ENCODE measurements at places on chromosomes 11 and 22.

GRCh38 chr11:1201395-1202153 lies 21.3 kb upstream of the MUC5B start:
- no peak for DNase-seq

- DNase-seq: no peak
These were observed 40.5 kb downstream of the ARHGAP1 start for GRCh38 chr11:46659908-46660307.

- DNase-seq: no peak
These were observed 632.6 kb upstream of the KIRREL3 start for GRCh38 chr11:127632976-127633680.

- no peak for DNase-seq
These were observed 68.4 kb downstream of the TCF20 start for GRCh38 chr22:42202048-42202447.

DNA sequence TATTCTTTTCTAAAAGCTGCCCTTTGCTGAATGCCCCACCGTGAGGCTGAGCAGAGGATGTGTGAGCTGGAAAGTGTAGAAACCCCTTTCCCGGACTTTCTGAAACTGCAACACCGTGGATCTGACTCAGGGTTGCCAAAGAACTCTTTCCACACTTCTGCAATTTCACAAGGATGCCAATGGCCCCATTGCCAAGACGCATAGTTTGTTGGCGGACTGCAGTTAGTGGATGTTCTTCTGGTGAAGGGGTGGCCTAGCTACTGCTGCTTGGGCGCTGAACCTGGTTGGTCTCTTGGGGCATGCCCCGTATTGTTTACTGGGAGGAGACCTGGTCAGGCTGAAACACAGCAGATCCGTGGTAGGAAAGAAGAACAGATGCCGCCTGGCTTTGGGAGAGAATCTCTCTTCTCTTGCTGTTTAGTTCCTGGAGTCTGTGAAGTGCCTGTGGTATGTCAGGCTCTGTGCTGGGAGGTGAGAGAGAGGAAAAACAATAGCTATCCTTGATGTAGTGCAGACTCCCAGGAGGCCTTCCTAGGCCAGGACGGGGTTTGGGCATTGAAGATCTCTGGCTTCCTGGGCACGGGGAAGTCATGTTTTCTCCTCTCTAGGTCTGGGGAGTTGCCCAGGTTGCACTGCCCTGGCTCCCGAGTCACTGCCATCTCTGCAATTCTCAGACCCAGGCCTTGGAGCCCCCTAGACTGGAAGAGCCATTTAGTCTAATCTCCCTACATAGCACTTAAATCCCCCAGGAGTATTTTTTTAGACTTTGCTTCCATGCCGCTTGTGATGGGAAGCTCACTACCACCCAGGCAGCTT lies 26.9 kb downstream of the CD82 start:
- DNase-seq: no peak

All from NCI-H2081 treated with DMSO at 0.1 percent for 48 hours (cell line).